NCI-H2029 (cell line): ENCODE measurements at places on chromosomes 12 and 14.

- no peak for DNase-seq
These were observed 916.5 kb downstream of the TMEM121 start for GRCh38 chr14:106442857-106443256.

GRCh38 chr14:65213316-65213715, 111.0 kb upstream of the MAX start:
- DNase-seq, result no peak

GRCh38 chr14:35121026-35121886, 534 bp downstream of the PPP2R3C start:
- no peak for DNase-seq

GRCh38 chr12:9717070-9717925, 15.6 kb downstream of the CLECL1 start:
- no peak for DNase-seq

DNA sequence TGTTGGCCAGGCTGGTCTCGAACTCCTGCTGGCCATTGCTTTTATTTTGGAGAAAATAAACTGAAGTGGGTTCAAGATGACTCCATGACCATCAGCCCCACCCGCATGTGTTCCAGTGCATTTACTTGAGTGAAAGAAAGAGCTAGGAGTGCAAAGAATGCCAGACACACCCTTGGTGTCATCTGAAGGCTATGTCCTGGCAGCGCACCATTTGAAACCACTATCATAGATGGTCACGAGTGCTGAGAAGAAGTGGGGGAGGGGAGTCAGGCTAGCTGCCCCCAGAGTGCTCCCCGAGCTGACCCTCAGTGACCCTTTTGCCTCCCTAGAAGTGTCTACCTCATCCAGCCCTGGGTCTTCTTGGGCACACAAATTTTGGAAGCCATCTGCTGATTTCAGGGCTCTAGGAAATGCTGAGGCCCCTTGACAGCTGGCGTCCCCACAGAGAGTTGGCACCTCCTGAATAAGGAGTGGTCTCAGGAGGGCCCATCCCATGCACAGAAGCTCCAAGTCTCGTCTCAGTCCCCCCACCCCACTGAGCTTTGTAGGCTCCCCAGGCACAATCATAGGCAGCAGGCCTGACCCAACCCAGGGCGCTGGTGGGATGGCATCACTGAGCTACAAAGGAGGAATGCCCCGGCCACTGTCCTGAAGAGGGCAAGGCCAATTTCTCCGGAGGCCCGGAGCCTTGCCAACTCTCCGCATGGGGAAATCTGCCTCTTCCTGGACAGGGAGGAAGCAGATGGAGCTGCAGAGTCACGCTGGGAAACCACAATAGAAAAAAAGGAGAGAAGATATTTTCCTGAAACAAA, 28.0 kb downstream of the PXN start:
- DNase-seq, result no peak

GRCh38 chr14:32414808-32415255, 85.7 kb downstream of the AKAP6 start:
- DNase-seq, result peak; percentile 53

DNA sequence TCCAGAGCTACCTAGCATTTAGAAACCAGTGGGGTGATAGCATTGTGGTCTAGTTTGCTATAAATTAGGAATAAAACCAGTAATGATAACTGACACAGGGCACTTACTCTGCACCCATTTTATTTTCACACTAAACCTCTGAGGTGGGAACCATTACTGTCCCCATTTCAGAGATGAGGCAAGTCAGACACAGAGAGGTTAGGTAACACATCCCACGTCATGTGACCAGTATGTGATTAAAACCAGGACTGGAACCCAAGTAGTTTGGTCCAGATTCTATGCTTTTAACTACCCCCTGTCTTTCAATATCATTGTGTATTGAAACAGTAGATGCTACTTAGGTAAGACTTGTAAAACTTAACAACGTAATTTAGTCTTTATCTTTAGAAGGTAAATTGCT, 110.2 kb downstream of the PLXNC1 start:
- DNase-seq, result no peak

DNA sequence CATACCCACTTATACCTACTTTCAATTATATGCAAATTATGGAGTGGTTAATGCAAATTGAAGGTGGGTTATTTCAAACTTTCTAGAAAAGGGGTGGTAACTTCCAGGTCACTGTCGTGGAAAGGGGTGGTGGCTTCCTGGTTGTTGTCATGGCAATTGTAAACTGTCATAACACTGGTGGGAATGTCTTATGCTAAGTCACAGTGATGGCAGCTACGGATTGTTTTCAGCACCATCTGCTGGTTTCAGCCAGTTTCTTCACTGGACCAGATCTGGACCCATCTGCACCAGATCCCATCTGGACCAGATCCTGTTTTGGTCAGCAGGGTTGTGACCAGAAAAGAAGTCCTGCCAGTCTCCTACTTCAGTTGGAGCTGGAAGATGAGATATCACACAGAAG, 1469.3 kb downstream of the AACS start:
- DNase-seq, result no peak

- DNase-seq, result no peak
These were observed 6.7 kb downstream of the CCDC88C start for GRCh38 chr14:91410771-91411536.
